ENCODE measurements at places on chromosomes 1 and 21. TPM values are rescaled to one million over a fixed set of nuclear protein-coding genes. Genes with fewer than 3 reads are reported as not detected.

Gene SPRR2D
- not detected for total RNA-seq

Gene ELAVL4
- under 0.01 TPM for total RNA-seq

Gene TMEM9
- 50.1 TPM for total RNA-seq

Gene HEYL
- 11.0 TPM for total RNA-seq

Gene LCE2C
- total RNA-seq = not detected

Data from skeletal muscle tissue (tissue), 5 donors.